Stimulated activated CD8-positive, alpha-beta memory T cell treated with anti-CD3 and anti-CD28 coated beads, Interleukin-7, amount 100 ng/mL, for 24 hours (primary cell): ENCODE measurements at places on chromosomes 6 and 20.

DNA sequence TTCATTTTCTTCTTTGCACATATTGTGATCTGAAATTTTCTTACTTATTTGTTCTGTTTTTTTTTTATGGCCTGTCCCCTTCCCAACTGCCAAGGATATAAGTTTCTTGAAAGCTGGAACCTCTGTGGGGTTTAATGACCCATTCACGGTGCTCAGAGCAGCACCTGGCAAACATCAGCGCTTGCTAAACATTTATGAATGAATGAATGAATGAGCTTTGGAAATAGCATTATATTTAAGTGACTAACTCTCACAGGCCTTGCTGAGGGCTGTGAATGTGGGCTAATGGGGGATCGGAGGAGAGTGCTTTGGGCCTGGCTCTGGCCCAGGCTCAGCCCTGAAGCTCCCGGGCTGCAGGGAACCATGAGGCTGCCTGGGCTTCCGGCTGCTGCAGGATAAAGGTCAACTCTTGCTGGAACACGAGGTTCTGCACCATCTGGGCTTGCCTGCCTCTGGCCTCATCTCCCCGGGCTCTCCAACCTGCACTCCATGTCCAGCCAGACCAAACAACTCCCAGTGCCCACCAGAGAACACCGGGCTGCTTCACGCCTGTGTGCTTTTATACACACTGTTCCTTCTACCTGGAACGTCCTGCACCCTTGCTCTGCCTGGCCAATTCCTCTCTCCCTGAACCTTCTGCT, 14.6 kb upstream of the ARMC12 start:
- no peak for DNase-seq

DNA sequence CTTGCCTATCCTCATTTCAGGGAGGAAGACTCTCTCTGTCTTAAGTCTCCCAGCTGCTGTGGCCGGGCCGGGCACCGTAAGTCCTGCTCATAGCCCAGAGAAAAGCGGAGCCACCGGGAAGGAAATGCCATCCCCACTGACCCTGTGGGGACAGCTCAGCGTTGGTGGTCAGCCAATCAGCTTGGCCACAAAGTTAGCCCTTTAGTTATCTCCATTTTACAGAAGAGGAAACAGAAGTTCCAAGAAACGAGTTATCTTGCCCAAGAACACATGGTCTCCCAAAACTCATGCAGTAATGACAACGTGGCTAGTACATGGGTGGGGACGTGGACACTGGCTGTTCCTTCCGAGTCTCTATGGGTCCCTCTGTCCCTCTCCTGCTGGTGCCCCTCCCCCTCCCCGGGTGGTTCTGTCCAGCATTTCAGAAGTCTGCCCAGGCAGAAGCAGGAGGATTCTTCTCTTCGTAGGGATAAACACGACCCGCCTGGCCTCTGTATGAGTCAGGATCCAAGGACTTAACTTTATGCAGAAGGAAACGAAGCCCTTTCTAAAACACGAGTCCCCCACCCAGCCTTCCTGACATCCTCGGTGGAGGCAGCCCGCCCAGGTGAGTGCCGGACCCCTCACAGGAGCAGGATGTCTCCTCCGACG, 273.8 kb downstream of the CDH4 start:
- DNase-seq, result no peak

GRCh38 chr20:4838526-4838925, 116.8 kb downstream of the PRND start:
- no peak for DNase-seq

GRCh38 chr6:154482858-154483257, 27.6 kb downstream of the CNKSR3 start:
- no peak for DNase-seq

DNA sequence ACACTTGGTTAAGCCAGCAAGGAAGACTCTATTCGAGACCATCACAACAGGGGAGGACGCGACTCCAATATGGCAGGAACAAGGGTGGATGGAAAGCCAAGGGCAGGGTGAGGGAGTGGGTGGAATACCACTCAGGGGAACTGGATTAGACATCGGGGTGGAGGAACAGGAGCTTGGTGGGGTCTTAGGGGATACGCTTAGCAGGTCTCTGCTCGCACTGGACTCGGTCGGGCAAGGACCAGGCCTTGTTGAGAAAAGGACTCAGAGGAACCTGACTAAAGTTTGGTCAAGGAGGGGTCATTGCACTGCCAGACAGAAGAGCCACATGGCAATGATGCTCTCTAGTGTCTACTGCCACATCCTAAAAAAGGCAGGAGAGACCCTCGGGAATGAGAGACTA, 10.5 kb downstream of the DUSP22 start:
- DNase-seq, result no peak

- DNase-seq, result no peak
These were observed 141.8 kb downstream of the PHACTR3 start for GRCh38 chr20:59746155-59746554.
